ENCODE measurements at places on chromosomes 16 and 17. TPM values are rescaled to one million over a fixed set of nuclear protein-coding genes. Genes with fewer than 3 reads are reported as not detected.

TACO1 gene
- 34.8 TPM for total RNA-seq

NPIPA8 gene
- 36.6 TPM for total RNA-seq

SPHK1 gene
- total RNA-seq: 4.2 TPM

APOBR gene
- total RNA-seq: 61.3 TPM

ABCA3 gene
- 3.5 TPM for total RNA-seq

NKD1 gene
- 98.1 TPM for total RNA-seq

WNK4 gene
- total RNA-seq: 87.6 TPM

KCNJ2 gene
- 15.5 TPM for total RNA-seq

NPIPB8 gene
- 0.27 TPM for total RNA-seq

UTS2R gene
- not detected for total RNA-seq

Measured in transverse colon (tissue), 4 donors.